ENCODE measurements at places on chromosomes 7 and 10.

- DNase-seq = no peak
Measured at GRCh38 chr10:129277841-129278240, 189.2 kb upstream of the MGMT start.

DNA sequence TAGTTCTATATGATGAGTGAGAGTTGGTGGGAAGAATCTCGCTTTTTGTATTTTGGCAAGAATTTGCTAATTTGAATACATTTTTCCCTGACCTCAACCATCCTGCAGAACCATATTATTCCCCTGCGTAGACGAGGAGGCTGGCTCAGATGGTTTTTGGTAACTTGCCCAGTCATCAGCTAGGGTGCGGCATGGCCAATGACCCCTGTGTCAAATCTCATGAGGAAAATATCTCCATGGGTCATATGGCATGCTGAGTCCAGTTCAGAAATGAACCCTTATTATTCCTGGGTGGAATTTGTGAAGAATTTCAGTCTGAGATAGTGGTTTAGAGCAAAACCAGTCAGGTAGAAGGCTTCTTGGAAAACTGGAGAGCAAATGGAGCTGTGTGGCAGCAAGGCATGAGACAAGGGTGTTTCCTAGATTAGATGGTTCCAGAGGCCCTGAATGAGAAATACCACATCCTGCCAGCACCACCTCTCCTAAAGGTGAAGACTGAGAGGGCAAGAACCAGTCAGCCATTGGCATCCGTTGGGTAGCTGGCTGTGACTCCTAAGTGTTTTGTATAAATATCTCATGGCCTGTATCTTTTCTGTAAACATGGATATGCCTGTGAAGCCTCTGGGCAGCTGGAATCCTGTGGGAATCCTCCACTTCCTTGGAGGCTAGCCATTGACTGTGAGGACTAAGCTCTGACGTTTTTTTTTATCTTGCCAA lies 5.8 kb upstream of the UPP1 start:
- DNase-seq = peak; percentile 41

DNA sequence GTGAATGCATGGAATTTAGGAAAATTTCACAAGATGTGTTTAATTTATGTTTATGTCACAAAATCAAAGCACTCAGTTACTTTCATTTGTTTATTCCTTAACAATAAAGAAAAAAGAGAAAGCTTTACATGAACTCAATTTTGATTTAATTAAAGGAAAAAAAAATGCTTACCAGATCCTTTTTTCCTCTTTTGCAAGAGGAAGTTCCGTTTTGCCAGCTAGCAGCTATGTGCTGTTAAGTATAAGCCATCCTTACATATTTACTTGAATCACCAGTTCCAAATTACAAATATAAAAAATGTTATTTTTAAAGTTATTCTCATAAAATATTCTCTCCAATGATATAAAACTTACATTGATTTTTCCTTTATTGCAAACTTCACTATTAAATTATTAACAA lies 12.7 kb downstream of the MRC1 start:
- no peak for DNase-seq

GRCh38 chr10:88791924-88792323 lies 10.6 kb upstream of the LIPM start:
- DNase-seq = no peak

GRCh38 chr7:66429498-66430163 lies 199.1 kb upstream of the KCTD7 start:
- DNase-seq = no peak

DNA sequence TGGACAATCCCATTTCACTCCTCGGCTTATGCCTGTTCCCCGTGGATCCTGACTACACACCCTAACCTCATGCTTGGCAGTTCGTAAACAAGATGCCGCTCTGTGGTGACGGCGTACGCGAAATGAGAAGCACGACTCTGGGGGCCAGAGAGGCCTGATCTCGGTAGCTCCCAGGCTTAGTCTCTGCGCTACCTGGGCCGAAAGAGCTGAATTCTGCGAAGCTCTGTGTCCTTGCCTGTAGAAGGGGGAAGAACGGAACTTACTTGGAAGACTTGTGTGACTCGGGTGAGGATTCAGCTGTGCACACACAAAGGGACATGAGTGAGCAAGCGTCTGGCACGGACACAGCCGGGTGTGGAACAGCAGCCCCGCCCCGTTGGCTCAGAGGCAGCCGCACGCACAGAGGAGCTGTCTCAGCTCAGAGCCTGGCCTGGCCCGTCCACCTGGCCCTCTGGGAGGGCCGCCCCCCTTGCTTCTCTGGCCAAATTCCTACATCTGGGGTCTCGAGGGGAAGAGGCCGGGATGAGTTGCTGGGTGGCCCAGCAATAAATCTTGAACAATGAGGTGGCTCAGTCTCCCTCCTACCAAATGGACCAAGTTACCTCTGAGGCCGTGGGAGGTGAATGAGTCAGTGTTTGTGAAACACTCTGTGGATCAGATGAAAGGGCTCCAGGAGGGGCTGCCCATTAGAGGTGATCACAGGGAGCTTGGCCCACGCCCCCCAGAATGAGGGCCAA lies 83.8 kb downstream of the PDGFA start:
- DNase-seq = no peak

GRCh38 chr7:143368387-143368786 lies 5.9 kb upstream of the FAM131B start:
- no peak for DNase-seq

DNA sequence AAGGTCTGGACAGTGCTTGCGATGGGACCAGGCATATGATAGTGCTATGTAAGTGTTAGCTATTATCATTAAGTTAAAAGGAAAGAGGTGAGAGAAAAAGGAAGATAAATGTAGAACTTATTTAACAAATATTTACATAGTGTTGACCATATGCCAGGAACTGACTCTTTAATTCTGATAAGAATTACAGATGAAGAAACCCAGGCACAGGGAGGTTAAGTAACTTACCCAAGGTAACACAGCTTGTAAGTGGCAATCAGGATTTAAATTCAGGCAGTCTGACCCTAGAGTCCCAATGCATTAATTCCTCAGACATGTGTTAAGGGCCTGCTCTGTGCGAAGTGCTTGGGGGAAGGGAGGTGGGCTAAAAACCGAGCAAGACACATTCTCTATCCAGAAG lies 11.1 kb downstream of the FFAR4 start:
- DNase-seq = no peak

- no peak for DNase-seq
Measured at GRCh38 chr7:69476416-69476815, 121.9 kb upstream of the AUTS2 start.

Data from stimulated activated CD4-positive, alpha-beta T cell treated with anti-CD3 and anti-CD28 coated beads, Interleukin-1b, Interleukin-23, amount 100 ng/mL, for 48 hours (primary cell).